Stimulated activated CD4-positive, alpha-beta T cell treated with anti-CD3 and anti-CD28 coated beads, TNF-alpha, amount 100 ng/mL, for 4 hours (primary cell): ENCODE measurements at places on chromosomes 7 and 10.

DNA sequence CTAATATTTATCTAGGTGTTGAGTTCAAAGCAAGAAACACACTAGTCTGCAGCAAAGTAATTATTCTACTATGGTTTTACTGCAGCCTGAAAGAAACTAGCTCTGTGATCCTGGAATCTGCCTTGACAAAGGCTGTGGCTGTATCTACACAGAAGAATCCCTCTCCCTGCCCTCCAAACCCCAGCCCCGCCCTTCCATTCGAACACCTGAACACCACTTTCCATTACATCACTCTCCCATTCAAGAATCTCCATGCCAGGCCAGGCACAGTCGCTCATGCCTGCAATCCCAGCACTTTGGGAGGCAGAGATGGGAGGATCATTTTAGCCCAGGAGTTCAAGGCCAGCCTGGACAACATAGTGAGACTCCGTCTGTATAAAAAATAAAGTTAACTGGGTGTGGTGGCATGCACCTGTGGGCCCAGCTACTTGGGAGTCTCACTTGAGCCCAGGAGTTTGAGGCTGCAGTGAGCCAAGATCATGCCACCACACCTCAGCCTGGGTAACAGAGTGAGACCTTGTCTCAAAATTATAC lies 23.3 kb downstream of the LRRC20 start:
- no peak for DNase-seq

GRCh38 chr7:13800694-13801448 lies 188.6 kb downstream of the ETV1 start:
- no peak for DNase-seq

- no peak for DNase-seq
Measured at GRCh38 chr7:107559864-107560263, 3.9 kb downstream of the COG5 start.

- no peak for DNase-seq
Measured at GRCh38 chr7:14432924-14433323, 443.5 kb upstream of the ETV1 start.

GRCh38 chr10:125551247-125551646 lies 131.7 kb downstream of the TEX36 start:
- DNase-seq, result no peak

DNA sequence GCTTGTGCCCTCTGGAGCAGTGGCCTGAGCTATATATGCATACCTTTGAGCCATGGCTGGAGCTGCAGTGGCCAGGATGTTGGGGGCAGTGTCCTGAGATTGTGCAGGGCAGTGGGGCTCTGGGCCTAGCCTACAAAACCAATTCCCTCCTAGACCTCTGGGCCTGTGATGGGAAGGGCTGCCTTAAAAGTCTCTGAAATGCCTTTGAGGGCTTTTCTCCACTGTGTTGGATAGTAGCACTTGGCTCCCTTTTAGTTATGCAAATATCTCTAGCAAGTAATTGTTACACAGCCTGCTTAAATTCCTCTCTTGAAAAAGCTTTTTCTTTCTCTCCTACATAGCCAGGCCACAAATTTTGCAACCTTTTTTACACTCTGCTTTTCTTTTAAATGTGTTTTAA lies 426.4 kb downstream of the ACTR3B start:
- DNase-seq, result no peak
